Activated CD8-positive, alpha-beta memory T cell treated with anti-CD3 and anti-CD28 coated beads for 1 hour (primary cell): ENCODE measurements at places on chromosomes 4 and X.

DNA sequence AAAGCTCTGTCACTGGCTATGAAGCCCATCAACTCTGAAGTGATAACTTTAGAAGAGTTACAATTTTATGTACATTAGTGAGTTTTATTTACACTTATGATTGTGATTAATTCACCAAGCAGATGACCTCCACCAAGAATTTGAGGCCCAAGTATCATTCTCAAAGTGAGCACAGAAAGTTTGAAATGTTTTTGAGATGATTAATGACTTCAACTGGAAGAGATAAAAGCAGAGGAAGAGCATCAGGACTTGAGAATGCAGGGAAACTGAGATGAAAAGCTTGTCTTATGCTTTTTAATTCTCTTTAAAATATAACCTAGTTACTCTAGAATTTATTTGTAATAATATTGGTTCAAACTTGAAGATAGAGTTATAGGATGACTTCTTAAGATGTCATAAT lies 112.8 kb upstream of the H2AZ1 start:
- DNase-seq: no peak

DNA sequence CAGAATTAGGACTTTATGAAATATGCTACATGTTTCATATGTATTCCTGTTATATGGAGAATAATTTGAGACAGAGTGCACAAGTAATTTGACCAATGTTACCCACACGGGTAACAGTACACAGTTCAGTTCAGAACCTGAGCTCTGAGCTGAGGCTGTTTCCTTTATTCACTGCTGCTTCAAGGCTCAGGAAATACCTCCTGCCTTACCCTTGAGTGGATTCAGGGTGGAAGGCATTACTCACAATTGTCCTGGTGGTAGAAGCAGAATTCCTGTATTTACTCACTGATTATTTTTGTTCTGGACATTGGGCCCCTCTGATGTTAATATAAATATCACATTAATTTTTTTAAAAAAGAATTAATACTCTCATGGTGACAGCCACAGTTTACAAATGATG lies 73.5 kb upstream of the CAMK2D start:
- no peak for DNase-seq

- DNase-seq: no peak
Observed at GRCh38 chr4:93461541-93461940, 367.0 kb upstream of the ATOH1 start.

GRCh38 chr4:14441561-14441960 lies 560.7 kb upstream of the CPEB2 start:
- DNase-seq: no peak

DNA sequence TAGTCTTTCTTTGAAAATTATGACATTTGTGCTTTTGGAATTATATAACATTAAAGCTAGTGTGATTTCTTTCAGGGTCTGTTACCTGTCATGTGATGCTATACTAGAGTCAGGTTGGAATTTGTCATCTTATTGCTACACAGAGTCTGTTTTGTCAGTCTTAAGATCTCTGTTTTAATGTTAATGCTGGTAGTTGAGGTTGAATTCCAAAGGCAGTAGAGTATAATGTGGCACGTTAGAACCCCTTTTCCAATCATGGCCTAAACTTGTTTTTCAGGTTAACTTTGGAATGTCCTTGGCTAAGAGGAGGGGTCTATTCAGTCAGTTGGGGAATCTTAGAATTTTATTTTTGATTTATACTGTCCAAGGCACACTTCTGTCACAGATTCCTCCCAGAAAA lies 258.5 kb downstream of the PABPC4L start:
- DNase-seq: no peak

DNA sequence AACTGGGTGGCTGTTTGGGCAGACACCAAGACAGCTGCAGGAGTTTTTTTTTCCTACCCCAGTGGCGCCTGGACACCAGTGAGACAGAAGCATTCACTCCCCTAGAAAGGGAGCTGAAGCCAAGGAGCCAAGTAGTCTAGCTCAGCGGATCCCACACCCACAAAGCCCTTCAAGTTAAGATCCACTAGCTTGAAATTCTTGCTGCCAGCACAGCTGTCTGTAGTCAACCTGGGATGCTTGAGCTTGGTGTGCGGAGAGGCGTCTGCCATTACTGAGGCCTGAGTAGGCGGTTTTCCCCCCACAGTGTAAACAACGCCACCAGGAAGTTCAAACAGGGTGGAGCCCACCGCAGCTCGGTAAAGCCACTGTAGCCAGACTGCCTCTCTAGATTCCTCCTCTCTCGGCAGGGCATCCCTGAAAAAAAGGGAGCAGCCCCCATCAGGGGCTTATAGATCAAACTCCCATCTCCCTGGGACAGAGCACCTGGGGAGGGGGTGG lies 171.4 kb downstream of the ARHGEF9 start:
- DNase-seq: no peak

DNA sequence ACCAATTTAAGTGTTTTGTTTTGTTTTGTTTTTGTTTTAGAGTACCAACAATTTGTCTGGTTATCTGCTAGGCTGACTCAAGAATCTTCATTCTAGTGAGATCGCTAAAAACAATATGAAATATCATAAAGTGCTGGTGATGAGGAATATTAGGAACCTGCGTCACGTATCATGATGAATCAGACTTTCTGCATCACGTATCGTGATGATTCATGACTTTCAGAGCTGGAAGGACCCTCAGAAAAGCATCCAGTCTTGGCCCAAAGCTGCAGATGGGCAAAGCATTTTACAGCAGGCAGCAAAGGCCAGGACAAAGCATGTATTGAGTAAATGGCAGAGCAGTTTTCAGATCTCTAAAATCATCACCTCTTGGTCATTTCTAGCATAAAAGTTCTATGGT lies 278.0 kb upstream of the BOD1L1 start:
- DNase-seq: no peak

- DNase-seq: no peak
Observed at GRCh38 chr4:10599574-10599973, 85.0 kb downstream of the CLNK start.

DNA sequence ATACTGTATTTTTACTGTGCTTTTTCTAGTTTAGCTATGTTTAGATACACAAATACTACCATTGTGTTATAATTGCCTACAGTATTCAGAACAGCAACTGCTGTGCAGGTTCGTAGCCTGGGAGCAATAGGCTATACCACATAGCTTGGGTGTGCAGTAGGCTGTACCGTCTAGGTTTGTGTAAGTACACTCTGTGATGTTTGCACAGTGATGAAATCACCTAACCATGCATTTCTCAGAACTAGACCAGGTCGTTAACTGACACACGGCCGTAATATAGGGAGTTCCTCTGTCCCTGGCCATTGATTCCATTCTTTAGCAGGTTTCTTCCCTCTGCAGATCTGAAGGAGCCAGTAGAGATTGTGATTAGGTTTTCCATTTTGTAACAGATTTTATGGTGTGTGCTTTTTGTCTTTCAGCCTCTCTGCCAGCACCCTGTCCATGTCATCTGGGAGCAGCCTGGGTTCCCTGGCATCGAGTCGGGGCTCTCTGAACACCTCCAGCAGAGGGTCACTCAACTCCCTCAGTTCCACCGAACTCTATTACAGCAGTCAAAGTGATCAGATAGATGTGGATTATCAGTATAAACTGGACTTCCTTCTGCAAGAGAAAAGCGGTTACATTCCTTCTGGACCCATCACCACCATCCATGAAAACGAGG lies 59.5 kb downstream of the CLDN22 start:
- no peak for DNase-seq

GRCh38 chr4:151854731-151855130 lies 93.9 kb upstream of the GATB start:
- DNase-seq: no peak
